COR-L47 (cell line): ENCODE measurements at places on chromosomes 5 and 9.

DNA sequence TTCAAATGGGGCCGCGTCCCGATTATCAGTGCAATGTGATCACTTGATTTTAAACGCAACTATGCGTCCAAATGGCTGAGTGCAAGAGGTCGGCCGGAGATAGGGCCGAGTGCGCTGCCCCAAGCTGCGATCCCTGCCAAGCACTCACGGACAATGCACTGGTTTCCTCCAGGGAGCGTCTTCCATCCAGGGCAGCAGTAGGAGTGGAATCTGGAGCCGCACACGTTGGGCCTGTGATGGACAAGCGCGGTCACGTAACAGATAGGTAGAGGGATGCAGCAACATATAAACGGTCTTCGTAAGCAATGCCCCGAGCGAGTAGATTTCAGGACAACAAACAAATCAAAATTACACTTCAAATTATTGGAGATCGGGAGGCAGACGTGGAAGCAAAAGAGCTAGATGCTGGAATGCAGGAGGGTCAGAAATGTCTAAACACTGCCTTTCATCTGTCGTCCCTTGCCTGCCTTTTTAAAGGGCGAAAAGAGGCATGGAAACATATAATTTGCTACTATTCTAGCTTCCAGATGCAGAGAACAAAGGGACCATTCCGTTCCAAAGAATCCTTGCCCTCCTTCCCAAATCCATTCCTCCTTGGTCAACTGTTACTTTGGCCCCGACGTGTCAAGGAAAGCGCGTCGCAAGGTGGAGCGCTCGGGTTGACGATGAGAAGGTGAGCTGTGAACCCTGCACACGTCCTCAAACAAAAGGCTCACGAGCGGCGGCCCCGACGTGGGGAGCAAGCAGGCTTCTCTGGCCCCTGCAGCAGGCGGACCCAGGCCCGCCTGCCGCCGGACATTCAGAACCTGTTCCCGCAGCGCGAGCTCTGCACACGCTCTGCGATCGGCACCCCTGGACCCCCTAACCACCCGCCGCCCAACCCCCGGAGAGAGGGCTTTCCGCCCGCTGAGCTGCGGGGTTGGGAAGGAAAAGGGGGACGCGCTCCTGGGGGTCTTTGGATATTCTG lies 1.5 kb downstream of the FBN2 start:
- DNase-seq, result no peak

DNA sequence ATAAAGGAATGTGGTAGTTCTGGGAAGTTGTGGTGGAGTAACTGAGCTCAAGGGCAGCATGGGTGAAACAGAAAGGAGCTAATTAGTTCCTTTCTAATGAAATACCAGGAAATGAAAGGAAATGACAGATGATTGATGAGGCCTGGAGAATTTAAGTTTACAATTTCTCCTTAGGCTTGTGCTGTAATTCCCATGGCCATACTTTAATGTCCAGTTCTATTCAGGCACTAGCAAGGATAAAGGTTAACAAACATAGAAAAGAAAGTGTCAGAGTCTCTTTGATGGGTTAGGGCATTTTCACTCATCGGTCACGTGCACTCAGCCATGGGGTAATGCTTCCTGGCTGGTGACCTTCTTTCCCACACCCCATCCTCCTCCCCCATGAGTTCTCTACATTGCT lies 70.3 kb downstream of the CTSL start:
- DNase-seq, result no peak

DNA sequence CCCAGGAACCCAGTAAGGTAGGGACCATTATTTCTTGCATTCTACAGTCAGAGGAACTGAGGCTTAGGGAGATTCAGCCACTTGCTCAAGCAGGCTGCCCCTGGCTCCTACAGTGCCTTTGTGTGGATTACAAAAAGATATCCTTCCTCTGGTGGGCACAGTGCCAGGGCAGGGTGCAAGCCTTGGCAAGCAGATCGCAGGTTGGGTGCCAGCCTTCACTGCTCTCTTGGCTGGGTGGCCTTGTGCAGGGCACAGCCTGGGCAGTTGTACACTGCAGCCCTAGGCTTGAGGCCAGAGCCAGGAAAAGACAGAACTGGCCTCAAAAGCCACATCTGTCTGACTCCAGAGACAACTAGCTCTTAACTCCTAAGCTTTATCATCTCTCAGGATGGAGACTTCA lies 15.0 kb downstream of the DOCK2 start:
- peak; percentile 53 for DNase-seq

- no peak for DNase-seq
These were observed 228.3 kb downstream of the CACNA1B start for GRCh38 chr9:138105561-138106505.

DNA sequence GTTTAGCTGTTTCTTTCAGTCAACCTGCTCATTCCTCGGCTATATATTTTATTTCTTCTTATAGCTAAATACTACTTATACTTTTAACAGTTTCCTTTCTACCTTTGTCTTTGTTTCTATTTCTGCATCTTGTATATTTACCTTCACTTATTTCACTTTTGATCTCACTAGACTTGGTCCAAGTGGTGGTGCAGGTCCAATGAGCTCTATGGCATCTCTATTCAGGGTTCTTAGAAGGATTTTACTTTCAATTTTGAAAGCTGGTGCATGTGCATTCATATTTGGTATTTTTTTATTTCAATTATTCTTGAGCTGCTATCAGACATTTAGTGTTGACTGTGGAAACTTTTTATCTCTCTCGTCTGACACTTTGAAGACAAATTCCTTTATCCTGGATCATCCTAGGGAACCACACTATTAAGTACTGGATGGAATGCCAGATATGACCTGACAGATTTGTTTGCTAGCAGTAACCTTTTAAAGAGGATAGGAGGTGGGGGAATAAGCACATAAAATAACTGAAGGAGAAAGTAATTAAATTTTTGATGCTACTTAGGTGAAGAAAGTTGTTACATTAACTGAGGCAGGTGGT lies 123.1 kb upstream of the PJA2 start:
- no peak for DNase-seq

- DNase-seq, result peak; percentile 38
These were observed 63.6 kb downstream of the RNF180 start for GRCh38 chr5:64229163-64229774.

- DNase-seq, result no peak
These were observed 58.1 kb downstream of the PTCH1 start for GRCh38 chr9:95458666-95459065.

DNA sequence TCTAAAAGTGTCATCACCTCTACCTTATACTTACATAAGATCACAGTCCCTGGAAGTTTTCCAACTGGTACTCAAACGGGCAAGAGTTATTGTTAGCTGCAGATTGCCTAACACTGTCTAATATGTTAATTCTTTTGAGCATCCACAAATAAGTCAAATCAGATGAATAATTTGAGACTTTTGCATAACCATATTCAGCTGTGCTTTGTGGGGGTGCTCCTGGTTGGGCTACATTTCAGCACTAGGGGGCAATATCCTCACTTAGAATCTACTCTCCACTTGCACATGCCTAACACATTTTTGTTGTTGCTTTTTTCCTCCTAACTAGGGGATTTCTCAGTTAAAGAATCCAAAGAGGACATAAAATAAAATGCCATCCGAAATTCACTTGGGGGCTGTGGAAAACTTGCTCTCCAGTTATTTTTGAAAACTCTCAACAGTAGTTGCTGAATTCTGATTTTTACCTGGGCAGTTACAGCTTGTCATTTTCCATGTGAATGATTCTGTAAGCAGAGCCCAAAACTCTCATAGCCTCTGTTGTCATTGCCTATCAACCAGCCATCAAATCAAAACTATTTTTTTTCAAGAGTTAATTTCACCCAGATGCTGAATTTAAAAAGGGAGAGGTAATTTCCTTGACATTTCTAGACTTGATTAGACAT lies 71.5 kb downstream of the TRIM36 start:
- peak; percentile 29 for DNase-seq

- DNase-seq, result no peak
These were observed 57.9 kb upstream of the PPP3R2 start for GRCh38 chr9:101652601-101653175.

GRCh38 chr5:172345881-172346280 lies 62.3 kb upstream of the UBTD2 start:
- DNase-seq, result no peak

DNA sequence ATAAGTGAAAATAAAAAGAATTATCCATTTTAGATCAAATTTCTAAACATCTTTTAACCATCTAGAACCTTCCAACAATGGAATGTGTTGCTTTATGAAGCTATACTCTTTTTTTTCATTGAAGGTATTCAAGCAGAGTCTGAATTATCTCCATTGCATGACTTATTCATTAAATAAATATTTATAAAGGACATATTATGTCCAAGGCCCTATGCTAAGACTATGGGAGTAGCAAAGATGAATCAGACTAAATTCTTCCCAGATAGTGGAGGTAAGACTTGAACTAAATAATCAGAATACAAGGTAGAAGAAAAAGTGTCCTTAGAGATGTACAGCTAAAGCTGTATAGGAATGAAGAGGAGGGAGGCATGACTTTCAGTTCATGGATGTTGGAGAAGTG lies 215.5 kb upstream of the RGMB start:
- DNase-seq, result no peak

DNA sequence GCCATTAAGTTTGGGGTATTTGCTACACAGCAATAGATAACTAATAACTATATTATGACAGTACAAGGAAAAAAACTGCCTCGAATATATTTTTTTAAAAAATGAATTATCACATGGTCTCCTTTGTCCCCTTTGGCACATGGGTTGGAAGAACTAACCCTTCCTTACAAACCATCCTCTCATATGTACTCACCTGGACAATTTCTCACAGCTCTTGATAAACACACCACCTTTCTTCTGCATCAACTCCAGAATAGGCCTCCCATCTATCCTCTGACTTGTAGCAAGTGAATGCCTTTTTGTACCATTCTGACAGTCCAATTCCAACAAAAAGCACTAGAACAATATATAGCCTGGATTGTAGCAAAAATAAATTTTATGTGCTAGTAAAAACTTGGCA lies 78.7 kb upstream of the LARP1 start:
- no peak for DNase-seq

- DNase-seq, result no peak
These were observed 694.9 kb upstream of the CDH9 start for GRCh38 chr5:27733237-27733636.

- DNase-seq, result no peak
These were observed 184.3 kb downstream of the TSSK1B start for GRCh38 chr5:113250341-113250953.

DNA sequence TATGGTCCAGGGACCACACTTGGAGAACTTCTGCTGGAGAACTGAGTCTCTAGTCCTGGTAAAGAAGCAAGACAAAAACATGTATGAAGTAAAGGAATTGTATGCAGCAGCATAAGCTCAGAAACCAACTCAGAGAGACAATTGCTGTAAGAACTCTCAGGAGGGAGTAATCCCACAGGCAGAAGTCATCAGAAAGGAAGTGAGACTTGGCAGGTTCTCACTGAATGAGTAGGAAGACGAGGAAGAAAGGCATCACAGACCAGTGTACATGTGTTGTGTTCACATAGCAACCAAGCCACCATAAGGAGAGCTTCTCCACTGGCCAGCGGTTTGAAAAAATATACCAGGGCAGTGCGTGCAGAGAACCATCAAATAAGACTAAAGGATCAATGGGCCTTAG lies 57.9 kb upstream of the FST start:
- no peak for DNase-seq

DNA sequence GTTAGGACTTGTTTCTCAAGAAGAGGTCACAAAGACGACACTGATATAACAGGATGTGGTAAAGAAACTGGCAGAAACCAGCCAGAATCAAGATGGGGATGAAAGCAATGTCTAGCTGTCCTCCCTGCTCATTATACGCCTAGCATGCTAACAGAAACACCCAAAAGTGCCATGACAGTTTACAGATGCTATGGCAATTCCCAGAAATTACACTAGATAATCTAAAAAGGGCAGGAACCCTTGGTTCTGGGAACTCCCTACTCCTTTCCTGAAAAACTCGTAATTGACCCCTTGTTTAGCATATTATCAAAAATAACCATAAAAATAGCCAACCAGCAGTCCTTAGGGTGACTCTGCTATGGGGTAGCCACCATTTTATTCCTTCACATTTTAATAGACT lies 10.9 kb upstream of the MRPS30 start:
- DNase-seq, result no peak

GRCh38 chr5:124742983-124743601 lies 3.3 kb downstream of the ZNF608 start:
- no peak for DNase-seq

- peak; percentile 35 for DNase-seq
These were observed 129.0 kb upstream of the ALDH1B1 start for GRCh38 chr9:38263532-38263931.

- no peak for DNase-seq
These were observed 185.7 kb upstream of the IL12B start for GRCh38 chr5:159515909-159516415.

DNA sequence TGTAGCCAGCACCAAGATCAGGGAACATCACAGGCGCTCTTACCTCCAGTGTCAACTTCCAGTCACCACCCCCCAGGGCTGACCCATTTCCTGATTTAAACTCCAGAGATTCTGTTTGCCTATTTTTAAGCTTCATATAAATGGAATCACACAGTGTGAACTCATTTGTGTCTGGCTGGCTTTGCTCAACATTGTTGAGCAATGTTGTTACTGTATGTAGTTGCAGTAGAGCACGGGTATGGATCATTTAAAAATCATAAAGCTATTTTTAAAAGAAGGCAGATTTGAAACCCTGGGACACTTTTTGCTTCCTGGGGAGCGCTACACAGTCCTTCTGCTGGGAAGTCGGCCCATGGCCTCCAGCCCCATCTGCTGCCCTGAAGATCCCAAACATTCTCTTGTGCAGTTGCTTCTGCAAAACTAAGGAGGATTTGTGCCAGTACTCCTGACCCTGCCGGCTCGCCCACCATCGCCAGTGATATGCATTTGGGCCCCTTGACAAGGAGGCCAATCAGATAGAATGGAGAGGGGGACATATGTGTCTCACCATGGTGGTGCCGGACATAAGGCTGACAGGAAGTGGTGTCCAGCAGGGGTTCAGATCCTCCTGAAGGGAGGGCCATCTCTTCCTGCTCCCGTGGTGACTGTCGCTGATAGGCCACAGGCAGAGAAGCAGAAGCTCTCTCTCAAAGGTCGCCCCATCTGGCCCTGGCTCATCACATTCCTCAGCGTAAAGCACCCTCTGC lies 13.3 kb downstream of the DCANP1 start:
- no peak for DNase-seq

DNA sequence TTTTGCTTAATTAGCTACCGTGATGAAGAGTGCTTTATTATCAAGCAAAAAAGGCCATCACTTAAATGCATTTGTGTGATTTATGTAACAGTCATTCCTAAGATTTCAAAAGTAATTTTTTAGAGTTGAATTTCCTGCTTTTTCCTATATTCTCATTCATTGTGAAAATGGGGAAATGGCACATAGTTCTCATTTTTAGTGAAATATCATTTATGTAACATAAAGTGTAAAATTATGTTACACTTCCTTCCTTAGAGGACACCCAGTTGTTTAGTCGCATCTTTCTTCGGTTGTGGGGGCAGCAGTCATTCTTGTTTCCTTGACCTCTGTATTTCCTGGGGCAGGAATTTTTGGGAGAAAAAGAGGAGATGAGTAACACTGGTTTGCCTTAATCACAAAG lies 142.8 kb downstream of the MAST4 start:
- no peak for DNase-seq

DNA sequence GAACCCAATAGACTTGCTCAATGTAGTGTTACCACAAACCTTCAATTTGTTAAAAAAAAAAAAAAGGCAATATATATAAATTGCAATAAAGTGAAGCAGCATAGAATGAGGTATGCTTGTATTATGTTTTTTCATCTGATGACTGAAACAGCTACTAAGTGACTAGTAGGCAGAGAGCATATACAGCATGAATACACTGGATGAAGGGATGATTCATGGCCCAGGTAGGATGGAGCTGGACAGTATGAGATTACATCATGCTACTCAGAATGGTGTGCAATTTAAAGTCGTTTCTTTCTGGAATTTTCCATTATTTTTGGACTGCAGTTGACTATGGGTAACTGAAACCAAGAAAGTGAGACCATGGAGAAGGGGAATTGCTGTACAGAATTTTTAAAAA lies 161.2 kb downstream of the GNA14 start:
- no peak for DNase-seq
